ENCODE measurements at places on chromosomes 4 and X.

- DNase-seq, result peak; percentile 31
Measured at GRCh38 chr4:128461291-128462102, 173.9 kb upstream of the PGRMC2 start.

GRCh38 chrX:13764281-13764680 is 29.7 kb downstream of the OFD1 start:
- DNase-seq, result no peak

DNA sequence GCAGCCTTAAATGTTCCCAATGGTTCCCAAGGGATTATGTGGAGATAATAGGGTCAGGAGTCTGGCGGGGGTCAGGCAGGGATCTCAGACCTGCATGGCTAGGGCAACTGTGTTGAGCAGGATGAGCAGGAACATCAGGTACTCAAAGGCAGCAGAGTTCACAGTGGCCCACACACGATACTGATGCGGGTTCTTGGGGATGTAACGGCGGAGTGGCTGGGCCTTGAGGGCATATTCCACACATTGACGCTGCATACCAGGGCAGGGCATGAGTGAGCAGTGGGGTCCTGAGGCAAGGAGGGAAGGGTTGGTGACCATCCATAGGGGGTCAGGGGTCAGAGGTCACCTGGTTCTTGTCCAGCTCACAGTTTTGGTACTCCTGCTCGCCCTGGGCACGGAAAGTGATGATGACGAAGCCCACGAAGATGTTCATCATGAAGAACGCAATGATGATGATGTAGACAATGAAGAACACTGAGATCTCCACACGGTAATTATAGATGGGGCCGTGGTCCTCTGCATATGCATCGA is 15.1 kb upstream of the SYP start:
- DNase-seq, result no peak

GRCh38 chr4:151117371-151117962 is 18.0 kb downstream of the RPS3A start:
- peak; percentile 71 for DNase-seq

DNA sequence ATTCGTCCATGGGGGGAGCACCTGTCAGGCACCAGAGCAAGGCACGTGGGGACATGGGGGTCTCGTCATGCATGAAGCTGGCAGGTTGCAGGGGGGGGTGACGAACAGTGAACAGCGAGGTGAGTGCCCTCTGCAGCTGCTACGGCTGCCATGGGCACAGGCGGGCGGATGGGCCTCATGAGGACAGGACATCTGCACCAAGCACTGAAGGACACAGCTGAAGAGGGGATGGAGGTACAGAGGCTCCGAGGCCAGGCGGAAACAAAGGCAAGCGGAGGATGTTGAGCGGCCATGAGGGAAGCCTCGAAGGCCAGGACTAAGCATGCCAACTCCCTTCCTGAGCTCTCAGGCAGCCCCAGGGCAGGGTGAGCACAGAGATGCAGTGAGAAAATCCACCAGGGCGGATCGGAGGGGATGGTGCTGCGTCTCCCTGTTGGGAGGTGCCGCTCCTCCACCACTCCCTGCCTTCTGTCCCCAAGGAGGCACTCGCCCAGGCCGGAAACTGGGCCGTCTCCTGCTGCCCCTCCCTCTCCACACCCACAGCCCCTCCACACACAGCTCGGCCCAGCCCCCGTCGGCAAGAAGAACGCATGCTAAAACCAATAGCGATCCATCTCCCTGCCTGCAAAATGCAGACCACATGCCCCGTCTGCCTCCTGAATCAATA is 24.6 kb downstream of the ABLIM2 start:
- no peak for DNase-seq

DNA sequence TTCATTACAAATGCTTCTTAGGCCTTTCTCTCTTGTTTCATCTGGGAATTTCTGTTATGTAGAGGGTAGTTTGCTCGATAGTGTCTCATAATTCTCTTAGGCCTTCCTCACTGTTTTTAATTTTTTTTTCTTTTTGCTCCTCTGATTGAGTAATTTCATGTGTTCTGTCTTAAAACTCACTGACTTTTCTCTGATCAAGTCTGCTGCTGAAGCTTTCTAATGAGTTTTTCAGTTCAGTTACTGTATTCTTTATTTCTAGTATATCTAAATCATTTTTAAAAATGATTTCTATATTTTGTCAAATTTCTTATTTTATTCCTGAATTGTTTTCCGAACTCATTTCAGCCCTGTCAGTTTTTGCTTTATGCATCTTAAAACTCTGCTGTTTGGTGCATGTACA is 228.0 kb downstream of the MID1IP1 start:
- DNase-seq, result no peak

GRCh38 chr4:120771907-120772306 is 150.6 kb downstream of the PRDM5 start:
- no peak for DNase-seq

DNA sequence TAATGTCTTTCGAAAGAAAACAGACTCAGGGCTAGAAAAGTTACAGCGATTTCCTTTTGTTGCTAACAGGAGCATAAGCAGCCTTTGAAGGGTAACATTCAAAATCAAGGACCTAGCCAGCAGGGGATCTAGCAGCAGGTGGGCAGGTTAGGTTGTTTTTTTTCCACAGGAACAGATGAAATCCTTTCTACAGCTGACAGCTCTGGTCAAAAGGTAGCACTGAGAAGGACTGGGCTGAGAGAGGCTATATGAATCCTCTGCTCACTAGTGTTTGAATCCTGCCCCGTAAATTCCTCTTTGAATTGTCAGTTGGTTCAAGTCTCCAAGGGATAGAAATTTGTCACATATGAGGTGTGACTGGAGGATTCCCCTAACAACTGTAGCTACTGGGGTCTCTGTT is 188.2 kb downstream of the SH2D1A start:
- DNase-seq, result no peak

DNA sequence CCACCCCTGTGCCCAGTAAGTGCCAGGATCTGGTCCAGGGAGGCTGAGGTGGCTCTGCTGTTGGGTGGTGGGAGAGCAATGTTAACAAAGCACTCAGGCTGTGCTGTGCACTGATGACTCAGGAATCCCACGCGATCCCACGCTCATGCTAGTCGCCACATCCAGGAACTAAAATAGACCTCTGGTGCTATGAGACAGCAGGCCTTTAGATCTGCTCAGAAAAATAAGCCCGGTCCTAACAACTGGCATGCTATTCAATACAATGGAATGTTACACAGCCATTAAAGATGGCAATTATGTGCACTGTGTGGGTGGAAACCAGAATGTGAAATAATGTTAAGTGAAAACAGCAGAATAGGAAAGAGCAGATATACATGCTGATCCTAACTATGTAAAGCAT is 26.0 kb downstream of the ARL13A start:
- DNase-seq, result peak; percentile 12

- no peak for DNase-seq
Measured at GRCh38 chrX:105168577-105168976, 51.9 kb downstream of the TEX13A start.

- DNase-seq, result no peak
Measured at GRCh38 chr4:6267573-6267972, 2.1 kb upstream of the WFS1 start.

DNA sequence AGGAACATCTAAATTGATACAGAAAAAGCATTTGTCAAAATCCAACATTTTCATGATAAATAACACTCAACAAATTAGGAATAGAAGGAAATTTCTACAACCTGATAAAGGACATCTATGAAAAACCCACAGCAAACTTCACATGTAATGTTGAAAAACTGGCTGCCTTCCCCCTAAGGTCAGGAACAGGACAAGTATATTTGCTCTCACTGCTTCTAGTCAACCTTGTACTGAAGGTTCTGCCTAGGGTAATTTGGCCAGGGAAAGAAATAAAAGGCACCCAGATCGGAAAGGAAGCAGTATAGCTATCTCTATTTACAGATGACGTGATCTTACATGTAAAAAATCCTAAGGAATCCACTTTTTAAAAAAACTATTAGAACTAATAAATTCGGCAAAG is 97.1 kb upstream of the USP9X start:
- DNase-seq, result no peak

DNA sequence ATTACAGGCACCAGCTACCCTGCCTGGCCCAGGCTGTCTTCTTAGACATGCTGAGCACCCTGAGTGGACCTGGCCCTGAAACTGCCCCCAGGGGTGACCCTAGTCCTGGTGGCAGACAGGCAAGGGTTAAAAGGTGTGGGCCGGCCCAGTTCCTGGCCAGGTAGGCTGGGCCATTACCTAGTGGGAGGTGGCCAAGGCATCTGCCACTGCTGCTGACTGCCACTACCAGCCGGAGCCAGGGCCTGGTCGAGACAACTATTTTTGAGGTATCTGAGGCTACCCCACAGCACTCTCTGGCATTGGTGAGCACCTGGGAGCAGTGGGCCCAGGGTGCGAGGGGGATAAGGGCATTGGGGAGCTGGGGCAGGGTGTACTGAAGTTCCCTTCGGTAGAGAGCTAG is at the start of gene CCDC120:
CCDC120 (plus strand) TSS at position 206 of the 400 bp plus-strand sequence. CDS start 3,043 bp downstream, outside the sequence.
- DNase-seq, result no peak

DNA sequence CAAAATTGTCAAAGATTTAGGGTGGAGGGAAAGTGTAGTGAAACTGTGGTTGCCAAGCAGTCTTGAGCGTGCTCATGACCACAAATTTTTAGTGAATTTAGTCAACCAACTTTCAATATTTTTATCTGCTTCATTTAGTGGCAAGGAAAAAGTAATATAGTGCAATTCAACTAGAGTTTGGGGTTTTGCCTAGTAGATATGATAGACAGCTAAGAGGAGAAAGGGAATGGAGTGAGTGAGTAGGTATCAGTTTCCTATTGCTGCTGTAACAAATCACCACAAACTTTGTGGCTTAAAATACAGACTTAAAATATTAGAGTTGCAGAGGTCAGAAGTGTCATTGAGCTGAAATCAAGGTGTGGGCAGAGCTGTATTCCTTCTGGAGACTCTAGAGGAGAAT is 3.7 kb upstream of the CT47C1 start:
- peak; percentile 36 for DNase-seq

DNA sequence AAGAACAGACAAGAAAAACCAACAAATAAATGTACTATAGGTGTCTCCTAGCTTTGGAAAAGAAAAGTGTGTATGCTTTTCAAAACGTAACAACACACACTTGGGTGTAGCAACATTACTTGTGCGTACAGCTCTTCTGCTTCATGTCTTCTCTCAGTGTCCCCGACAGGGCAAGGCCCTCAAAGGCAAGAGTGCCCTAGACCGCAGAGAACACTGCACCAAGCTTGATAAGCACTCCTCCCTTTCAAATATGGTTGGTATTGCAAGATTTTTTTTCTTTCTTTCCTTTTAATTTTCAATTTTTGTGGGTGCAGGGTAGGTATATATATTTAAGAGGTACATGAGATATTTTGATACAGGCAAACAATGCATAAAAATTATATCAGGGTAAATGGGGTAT is 106.8 kb downstream of the EIF4E start:
- DNase-seq, result no peak

DNA sequence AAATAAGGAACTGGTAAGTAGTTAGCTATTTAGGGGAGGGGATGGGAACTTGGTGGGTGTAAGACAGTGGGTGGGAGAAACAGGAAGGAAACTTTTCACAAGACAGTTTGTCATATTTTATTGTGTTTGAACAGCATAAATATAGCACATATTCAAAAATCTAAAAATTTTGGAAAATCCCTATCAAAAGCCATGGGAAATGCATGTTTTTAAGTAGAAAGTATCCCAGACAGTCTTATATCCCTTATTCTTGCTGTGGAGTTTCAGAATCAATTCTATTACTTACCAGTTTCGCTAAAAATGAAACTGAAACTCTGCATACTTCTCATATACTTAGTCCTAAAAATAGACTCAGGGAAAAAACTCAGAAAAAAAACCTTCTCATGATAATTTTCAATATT is 22.3 kb upstream of the RASGEF1B start:
- DNase-seq, result peak; percentile 38

- no peak for DNase-seq
Measured at GRCh38 chrX:111151764-111152163, 55.8 kb downstream of the PAK3 start.

GRCh38 chrX:130402208-130402684 is 459 bp downstream of the RBMX2 start:
- DNase-seq, result no peak

- DNase-seq, result no peak
Measured at GRCh38 chrX:3567686-3568085, 145.8 kb downstream of the PRKX start.

DNA sequence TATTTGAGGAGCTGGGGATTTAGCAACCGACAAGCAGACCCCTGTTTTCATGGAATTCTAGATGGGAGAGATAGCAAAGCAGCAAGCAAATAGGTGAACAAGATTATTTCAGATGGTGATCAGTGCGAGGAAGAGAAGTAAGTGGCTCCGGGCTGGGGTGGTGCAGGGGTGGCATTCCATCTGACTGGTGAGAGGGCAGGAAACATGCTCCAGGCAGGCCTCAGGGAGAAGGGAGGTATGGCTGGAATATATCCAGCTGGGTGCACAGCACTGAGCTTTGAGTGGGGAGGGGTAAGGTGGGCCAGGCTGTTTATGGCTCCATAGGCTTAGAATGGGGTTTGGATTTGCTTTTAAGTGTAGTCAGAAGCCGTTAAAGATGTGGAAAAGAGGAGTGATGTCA is 21.2 kb downstream of the PTTG2 start:
- DNase-seq, result no peak

DNA sequence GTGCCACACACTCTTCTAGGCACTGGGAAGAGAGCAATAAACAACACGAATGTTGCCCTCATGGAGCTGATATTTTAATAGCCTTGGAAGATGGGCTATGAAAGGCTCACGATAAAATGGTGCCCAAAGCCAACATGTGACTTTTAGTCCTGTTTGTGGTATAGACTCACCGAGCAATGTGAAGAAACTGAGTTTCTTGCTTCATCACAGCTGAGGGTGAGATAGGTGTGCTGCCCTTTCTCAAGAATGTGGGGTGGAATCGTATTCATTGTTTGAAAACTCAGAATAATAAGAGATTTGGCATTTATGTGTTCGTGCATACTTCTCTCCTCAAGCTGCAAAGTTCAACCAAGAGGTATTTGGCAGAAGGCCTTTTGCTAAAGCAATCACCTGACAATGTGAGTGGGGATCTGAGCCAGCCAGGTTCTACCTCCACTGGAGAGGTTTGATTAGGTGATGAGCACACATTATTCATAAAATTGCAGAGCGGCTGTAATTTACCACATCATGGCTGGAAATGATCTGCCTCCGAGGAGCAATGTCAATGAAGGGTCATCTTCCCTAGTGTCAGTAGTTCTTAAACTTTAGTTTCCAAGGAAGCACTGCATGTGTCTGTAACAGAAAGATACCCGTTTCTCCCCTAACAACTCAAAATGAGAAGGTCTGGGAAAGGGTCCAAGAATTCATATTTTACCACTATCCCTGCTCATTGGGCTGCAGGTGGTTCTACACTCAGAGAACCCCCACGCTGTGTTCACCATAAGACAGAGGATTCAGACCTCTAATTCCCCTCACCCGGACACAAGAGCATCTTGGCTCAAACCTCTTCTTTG is 41.9 kb upstream of the CBR4 start:
- DNase-seq, result no peak

DNA sequence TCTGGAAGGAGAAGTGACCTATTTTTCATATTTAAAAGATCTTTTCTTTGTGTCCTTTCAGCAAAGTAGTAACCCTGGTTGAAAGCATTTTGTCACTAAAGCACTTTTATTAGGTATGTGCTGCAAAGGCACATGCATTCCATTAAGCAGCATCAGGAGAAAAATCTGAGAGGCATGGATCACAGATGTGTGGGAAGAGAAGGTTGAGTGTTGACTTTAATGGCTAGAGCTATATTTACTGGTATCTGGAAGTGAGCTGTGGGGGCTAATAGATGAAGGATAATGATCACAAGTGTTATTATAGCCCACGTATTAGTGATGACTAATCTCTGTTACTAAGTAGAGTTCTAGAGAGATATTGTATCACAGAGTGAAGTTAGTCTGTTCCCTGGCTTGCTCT is 1520.7 kb downstream of the ARAP2 start:
- no peak for DNase-seq

Data from activated CD4-positive, alpha-beta T cell treated with anti-CD3 and anti-CD28 coated beads, Interleukin-2, Interleukin-6, amounts not matched to agents 100 ng/mL and 50 ng/mL, durations not matched to agents 16 hours and 8 hours (primary cell).